Fibroblast of skin of scalp (primary cell): ENCODE measurements at places on chromosomes 3 and 15.

DNA sequence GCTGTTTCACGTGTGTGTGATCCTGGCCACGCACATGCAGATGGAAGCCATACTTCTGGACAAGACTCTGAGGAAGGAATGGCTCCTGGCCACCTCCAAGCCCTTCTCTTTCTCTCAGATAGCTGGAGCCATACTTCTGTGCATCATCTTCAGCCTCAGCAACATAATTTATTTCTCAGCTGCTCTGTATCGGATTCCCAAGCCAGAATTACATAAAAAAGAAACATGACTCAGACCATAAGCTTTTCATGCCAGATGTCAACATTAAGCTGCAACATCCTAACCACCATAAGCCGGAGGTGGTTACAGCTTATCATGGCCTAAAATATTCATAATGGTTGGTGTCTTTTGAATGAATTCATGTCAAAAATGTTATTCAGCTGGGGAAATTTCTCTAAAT is 10.6 kb upstream of the KIF23 start:
- DNase-seq = peak; percentile 89

DNA sequence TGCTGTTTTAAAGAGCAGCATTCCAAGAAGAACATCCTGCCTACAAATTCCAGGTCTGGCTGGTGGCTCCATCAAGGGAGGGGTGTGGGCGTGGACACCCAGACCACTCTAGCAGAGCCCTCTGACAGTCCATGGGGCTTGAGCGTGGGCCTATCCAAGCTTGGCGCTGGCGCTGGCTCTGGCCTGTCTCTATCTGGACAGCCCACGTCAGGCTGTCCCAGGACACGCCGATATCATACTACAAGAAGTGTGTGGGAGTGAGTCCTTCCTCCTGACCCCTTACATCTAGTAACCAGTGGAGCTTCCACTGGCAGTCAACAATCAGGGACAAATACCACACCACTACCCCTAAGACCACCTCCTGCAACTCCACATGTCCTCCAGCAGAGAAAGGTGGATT is 17.1 kb upstream of the DUSP7 start:
- no peak for DNase-seq

DNA sequence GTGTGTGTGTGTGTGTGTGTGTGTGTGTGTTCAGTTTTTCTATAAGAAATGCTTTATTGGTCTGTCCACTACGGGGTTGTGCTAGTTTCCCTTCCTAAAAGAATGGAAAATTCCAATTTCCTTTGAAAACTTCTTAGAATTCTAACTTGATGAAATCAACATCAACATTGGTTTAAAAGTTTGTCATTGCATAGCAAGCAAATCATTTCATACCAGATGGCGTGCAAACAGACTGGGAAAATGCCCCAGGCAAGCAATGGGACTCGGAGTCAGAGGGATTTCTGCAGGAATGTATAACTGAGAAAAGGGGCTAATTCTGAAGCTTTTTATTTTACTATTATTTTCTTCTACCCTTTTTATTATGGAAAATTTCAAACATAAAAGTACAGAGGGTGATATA is 13.1 kb upstream of the DYNC1LI1 start:
- DNase-seq = peak; percentile 83

DNA sequence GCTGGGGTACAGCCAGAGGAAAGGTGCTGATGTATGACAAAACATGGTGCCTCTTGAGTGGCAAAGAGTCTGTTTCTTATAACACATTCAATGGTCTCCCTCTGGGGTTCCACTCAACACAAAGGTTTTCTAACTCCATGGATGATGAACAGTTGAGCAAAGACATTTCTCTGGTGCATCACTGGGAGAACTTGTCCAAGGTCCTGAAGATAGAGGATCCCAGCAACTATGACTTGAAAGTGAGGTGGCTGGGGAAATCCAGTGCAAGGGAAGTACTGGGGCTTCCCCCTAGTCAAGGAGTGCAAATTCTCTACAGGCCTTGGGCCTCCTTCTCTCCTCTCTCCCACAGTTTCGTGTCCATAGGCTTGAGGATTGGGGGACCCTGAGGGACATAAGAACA is 431.1 kb downstream of the WDR72 start:
- no peak for DNase-seq

- no peak for DNase-seq
These were observed 23.8 kb downstream of the METTL6 start for GRCh38 chr3:15403495-15403894.

DNA sequence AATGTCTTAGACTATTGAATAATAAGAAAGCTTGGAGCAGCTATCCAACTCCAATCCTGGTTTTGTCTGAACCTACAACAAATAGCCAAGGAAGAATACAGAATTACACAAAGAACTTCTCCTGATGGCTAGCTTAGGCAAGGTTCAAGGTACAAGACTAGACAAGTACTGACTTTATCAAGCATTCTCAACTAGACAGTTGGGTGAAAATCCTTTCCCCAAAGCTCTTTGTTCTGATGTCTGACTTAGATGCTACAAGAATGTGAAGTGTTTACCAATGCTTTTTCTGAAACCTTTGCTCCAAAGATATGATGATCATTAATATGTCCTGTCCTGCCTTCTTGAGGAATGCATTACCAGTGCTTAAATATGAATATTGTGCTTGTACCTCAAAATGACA is 113.8 kb downstream of the ANXA2 start:
- DNase-seq = no peak

DNA sequence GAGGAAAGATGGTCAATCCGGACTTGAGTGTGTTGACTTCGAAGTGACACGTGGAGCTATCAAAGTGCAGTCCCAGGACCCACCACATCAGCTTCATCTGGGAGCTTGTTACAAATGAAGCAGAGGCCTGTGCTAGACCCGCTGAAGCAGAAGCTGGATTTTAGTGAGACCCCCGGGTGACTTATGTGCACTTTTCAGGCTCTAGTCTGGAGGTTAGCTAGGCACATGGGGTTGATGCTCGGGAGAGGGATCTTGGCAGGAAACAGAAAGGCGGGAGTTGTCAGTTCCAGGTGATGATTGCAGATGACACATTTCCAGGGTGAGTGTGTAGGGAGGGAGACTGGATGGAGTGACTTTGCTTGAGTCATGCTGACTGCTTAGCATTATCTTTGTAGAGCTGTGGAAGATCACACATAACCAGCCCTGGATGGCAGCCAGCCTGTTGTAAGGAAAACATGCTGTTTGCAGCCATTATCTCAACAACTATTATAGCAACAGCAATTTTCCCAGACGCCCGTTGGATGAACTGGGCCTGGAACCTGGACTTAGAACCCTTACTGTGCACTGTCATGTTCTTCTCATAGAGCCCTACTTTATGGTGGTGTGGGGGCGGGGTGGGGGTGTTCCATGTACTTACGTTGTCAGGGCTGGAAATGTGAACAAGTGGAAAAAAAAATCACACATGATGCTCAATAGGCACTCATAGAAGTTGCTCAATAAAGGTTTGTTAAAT is 122.4 kb downstream of the THSD4 start:
- DNase-seq = peak; percentile 93

DNA sequence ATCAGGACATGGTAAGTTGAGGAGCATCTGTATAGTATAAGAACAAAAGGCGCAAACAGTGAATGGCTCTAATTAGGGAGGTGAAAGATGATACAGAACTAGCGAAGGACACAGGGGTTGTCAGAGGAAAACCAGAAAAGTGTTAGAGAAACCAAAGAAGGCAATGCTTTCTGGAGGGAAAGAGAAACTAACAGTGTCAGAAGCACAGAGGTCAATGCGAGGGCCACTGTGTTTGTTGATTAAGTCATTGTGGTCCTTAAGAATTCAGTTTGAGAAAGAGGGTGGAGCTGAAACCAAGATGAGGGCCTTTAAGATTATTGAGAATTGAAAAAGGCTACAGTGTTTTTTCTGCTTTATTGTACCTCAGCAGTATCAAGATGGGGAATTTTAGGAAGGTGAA is 28.8 kb downstream of the ATG7 start:
- DNase-seq = no peak

- DNase-seq = peak; percentile 93
These were observed 3.5 kb downstream of the PLXND1 start for GRCh38 chr3:129602730-129603560.

GRCh38 chr3:68984011-68984530 is 29.4 kb downstream of the EOGT start:
- no peak for DNase-seq

GRCh38 chr3:38331257-38332022 is 15.1 kb upstream of the XYLB start:
- no peak for DNase-seq

DNA sequence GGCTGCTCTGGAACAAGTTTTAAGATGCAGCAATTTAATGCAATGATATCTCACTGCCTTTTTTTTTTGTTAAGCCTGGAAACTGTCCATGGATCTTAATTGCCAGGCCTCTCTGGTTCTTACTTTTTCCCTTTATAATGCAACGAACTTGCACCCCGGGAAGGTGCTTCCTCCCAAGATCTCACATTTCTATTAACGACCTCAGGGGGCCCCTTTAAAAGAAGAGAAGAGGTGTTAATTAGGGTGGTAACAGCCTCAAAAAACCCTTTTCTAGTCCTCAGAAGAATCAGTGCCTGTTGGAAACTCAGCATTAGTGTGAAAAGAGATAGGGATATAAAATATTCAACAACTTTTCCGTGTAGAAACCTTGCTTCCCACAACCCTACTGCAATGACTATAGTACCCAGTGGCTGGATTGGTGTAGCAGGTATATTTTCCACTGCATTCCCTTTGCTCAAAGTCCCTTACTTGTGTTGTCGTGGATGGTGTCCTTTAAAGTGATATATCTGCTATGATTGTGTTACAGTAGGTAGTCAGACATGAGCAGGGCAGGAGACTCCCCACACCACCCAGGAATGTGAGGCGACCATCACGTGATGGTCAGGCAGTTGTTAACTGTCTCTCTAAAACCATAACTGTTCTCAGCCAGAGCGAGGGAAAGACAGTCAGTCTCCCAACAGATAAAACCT is 121.8 kb downstream of the CTNNB1 start:
- no peak for DNase-seq

GRCh38 chr15:66133247-66133885 is 120.2 kb downstream of the MEGF11 start:
- no peak for DNase-seq

GRCh38 chr15:99645951-99646350 is 80.2 kb downstream of the MEF2A start:
- no peak for DNase-seq

GRCh38 chr3:71210257-71211007 is 373.1 kb downstream of the FOXP1 start:
- DNase-seq = peak; percentile 59

DNA sequence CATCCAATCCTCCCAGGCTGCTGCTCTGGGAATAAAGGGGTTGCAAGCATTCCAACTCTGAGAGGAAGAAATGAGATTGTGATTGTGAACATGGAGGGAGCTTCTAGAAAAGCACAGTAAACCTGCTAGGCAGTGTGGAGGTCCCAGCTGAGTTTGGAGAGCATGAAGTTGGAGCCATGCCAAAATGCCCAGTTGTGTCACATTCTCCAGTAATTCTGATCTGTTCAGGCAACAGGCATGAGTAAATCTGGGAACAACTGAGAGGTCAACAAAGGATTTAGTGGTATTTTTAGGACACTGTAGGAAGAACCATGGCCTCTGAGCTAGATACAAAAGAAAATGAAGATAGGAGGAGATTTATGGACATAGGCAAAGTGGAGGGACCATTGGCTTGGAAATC is 74.7 kb downstream of the CYP19A1 start:
- DNase-seq = no peak

DNA sequence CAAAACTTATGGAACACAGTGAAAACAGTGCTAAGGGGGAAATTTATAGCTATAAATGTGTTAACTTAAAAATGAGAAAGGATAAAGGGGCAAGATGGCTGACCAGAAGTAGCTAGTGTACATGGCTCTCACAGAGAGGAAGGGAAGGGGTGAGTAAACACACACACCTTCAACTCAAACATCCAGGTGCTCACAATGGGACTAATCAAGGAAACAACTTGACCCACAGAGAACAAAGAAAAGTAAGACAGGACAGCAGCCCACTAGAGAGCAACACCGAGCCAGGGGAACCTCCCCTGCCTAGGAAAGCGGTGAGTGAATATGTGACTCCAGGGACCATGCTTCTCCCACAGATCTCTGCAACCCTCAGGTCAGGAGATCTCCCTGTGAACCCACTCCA is 85.0 kb upstream of the UBP1 start:
- no peak for DNase-seq

DNA sequence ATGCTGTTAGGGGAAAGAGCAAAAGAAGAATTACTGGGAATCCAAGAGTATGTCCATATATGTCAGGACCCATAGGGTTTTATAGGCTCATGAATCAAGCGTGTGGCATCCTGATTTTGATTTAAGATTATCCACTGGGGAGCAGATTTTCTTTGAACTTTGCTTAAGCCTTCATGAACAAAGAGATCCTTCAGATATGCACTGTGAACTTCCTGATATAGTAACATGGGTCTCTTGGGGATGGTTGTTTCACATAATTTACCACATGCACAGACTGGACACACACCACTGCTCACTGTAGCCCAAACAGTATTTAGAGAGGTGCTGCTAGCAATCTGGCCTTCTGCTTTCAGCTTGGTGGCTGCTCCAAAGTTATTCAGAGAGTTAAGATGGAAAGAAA is 200.9 kb upstream of the ZPLD1 start:
- DNase-seq = peak; percentile 14

DNA sequence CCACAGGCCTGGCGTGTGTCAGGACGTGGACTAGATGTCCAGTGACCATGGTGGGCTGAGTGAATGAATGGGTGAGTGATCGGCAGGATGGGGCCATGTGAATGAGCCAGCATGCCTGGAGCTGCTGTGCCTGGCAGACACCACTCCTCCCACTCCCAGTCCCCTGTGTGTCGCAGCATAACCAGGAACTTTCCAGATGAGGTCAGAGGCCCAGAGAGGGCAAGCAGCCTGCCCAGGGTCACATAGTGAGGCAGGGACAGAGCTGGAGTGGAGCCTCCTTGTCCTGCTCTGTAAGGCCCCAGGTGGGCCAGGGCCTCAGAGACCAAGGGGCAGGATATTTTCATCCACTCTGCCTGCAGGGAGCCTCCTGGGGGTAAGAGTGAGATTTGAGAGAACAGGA is 6.4 kb downstream of the IQSEC1 start:
- no peak for DNase-seq

DNA sequence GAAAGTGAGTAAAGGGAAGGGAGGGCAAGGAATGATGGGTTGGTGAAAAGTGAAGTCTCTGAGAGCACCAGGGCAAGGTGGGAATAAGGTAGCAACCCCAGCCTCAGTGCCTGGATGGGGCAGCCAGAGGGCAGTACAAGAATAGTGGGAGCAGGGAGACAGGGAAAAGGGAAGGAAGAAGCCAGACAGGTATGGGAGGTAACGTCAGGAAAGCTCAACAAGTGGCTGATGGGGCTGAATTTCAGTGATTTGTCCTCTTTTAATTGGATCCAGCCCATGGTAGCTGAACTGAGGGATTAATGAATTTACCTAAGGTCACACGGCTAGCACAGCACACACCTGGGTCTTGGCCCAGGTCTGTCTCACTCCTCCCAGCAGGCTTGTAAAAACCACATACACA is 12.6 kb downstream of the RORA start:
- no peak for DNase-seq

- DNase-seq = peak; percentile 22
These were observed 618.2 kb upstream of the ZNF717 start for GRCh38 chr3:76403556-76403955.
